ENCODE measurements at places on chromosomes 7 and 10. TPM values are rescaled to one million over a fixed set of nuclear protein-coding genes. Genes with fewer than 3 reads are reported as not detected.

Gene PLEKHS1
- total RNA-seq: 0.13 TPM

DNA sequence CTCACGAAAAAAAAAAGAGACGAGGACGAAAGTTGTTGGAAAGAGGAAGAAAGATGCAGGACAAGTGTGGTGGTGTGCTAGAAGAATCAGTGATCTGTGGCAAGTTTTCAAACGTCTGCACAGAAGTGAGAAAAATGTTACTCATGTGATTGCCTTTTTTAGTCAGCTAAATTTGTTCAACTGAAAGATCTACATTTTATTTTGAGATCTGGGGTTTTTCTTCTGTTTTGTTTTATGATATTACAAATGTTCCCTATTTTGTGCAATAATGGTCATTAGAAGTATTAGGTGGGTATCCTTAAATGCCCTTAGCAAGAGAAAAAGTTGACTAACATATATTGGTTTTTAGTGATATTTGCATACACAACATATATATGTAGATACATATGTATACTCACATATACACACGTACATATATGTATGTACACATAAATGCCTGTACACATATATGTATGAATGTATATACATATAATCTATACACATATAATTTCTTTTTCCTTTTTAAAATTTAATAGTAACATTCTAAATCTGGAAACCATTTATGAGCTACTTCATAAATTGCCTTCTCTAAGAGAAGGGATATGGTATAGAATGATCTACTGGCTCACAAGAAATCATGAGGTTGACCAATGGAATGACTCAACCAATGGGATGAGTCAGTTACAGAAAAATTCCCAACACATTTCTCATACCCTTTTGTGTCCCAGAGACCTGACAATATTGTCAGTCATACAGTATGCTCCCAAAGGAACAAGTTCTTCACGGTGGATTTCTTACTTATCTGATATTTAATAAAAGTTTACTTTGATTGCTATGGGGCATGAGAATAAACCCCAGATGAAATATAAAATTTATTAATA lies 38.4 kb downstream of the SLC39A12 start:
- no peak for DNase-seq

Gene EIF3B
- 150 TPM for total RNA-seq

DNA sequence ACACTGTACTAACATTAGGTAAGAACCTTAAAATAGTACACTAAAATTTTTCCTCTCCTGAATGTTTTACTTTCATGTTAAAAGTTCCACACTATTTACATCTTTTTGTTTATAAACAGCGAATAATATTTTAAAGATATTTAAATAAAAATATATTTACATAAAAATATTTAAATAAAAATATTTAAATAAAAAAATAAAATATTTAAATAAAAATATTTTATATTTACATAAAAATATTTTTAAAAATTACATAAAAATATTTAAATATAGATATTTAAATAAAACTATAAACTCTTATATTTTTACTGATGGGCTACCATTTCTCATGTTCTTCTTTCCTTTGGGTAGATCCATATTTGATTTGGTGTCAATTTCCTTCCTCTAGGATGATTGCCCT lies 619.0 kb downstream of the ANKRD7 start:
- DNase-seq: no peak

DNA sequence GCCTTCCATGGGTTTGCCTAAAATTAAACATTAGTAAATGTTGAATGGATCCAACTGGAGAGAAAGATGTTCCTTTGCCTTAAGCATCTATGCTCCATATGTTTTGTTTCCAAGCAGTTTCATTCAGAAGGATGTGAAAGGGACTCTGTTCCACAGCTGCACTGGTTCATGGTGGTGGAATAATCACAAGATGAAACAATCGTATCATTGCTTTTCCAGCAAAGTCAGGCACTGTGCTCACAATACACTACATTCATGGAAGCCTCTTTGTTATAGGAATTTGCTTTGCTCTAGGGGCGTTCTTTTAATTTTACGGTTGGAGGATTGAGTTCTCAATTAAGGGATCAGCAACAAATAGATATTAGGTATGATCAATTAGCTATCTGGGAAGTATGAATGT lies 33.8 kb downstream of the RAMP3 start:
- DNase-seq: no peak

- no peak for DNase-seq
Measured at GRCh38 chr7:158328376-158329013, 259.1 kb downstream of the PTPRN2 start.

Gene SPDYE2
- total RNA-seq: not detected

Gene WIPF3
- total RNA-seq: 1.4 TPM
